ENCODE measurements at places on chromosomes 7 and 10. TPM values are rescaled to one million over a fixed set of nuclear protein-coding genes. Genes with fewer than 3 reads are reported as not detected.

- DNase-seq = no peak
These were observed 161.6 kb upstream of the PCBD1 start for GRCh38 chr10:71049994-71050393.

DNA sequence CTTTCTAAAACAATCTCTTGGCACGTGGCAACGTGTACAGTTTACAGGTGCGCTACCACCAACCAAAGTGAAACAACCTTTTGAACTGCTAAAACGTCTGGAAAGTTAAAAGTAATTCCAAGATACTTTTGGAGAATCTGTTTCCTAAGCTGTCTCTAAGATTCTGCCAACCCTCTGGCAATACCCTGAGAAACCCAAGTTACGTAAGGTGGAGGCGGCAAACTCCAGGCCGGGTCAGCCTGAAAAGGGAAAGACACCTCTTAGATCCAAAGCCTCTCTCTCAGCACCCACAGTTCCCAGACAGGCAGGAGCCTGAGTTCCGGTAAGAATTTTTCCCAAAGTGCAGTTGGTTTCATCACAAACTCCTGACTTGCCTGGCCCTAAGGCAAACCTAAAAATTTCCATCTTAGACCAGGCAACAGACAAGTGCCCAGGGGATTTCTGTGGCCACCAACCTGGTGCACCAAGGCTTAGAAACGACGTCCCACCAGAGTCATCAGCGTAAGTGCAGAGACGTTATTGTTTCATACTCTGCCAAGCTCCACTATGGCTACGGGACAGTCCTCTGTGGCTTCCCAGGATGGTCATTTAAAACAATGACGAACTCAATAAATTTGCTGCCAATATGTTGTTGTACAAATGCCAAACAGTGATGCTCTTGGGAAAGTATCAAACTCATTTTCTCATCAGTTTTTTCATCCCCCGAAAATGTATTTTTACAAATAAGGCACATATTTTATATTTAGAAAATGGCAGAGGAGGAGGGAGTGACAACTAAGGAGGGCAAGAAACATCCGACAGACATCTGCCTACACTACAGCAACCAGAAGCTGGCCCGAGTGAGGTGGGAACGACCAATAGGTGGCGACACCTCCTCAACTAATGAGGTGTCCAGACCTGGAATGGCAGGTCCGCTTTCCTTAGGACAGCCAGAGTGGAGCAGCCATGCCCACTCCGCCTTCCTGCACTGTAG lies 205.8 kb upstream of the FRMD4A start:
- no peak for DNase-seq

GRCh38 chr7:44720301-44720700 lies 28.3 kb upstream of the ZMIZ2 start:
- no peak for DNase-seq

DNA sequence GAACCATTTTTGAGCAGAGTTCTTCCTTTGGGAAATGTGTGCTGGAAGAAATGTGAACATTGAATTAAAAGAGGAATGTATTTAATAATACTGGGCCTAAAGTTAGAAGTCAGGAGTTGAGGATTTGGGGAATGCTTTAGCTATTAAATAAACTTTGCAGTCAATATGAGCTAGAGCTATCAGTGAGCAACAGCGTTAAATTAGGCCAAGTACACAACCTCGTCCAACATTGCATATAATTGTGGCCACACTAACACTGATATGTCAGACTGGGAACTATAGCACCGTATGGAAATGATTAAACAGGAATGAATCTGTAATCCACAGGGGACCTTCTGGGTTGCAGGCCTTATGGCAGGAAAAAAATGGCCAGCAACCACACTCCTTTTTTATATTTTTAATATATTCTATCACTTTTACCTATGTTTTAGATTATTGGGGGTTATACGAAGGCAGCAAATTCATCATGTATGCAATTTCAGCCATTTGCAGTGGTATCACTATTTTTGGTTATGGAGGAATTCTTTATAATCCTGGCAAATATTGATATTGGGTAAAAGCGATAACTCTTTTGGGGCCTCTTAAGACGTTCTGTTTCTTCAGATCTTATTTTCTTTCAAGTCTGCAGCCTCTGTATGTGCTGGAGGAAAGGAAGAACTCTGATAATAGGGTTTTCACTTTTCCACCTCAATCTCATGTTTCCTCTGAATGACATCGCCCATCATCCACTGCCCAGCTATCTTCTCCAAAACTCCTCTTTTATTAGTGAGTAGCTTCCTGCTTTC lies 236.3 kb upstream of the PLXDC2 start:
- peak; percentile 83 for DNase-seq

DNA sequence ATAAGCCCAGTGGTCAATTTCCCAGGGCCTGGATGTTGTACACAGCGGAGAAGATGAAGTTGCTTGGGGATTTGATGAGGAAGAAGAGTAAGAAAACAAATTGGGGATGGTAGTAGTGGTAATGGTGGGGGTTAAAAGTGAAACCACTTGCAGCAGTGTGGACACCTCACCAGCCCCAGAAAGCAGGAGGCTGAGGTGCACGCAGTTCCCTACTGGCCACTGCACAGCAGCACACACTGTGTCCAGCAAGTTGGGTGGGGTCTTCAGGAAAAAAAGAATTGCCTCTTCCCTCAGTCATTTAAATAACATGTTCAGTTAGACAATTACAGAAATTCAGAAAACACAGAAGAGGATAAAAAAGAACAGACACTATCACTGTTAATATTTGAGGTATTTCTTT lies 96.6 kb downstream of the TAX1BP1 start:
- DNase-seq = no peak

DNA sequence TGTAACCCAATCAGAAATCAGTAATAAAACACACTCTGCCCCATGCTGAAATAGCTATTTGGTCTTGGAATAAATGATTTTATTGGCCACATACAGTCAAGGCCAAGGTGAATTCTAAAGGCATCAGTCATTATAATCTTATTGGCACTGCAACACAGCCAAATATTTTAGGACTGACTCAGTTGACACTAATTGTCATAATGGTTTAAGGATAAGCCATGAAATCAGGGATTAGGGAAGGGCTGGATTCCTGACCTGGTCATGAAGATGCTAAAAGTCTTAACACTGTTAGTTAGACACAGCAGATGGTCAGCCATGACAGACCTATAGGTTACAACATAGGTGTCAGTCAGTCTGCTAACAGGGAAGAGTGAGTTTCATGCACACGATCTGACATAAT lies 330.3 kb upstream of the NPSR1 start:
- no peak for DNase-seq

DNA sequence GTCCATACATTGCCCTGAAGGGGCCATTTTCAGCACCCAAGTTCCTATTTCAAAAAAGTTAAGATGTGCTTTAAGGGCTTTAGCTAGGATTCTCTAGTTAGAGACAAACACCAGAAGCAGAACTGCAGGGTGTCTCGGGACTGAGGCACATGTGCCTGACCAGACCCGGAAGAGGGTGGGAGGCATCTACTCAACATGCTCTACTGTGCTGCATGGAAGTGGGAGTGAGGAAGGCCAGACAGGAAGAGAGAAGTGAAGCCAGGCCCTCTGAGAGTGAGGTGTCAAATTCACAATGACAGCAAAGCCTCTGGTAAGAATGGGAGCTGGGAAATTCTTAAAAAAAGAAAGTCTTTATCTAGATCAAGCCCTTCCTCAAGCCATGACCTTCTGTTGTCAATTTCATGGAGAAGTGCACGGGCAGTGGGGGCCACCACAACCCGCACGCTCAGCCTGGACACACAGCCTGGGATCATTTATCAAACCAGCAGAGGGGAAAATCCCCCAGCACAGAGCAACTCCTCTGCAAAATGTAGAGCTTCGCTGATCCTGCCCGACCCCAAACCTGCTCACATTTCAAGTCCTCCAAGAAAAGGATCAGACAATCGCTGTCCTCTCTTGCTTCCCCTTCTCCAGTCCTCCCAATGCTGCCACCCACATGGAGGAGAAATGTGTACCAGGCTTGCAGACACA lies 38.7 kb downstream of the PLXNA4 start:
- DNase-seq = no peak

KLLN gene
- polyA plus RNA-seq = 0.27 TPM

POLD2 gene
- 75.6 TPM for polyA plus RNA-seq

ZNF425 gene
- 3.0 TPM for polyA plus RNA-seq

ITIH5 gene
- 47.8 TPM for polyA plus RNA-seq

Data from forelimb muscle (tissue), 1 donor.